Right cardiac atrium (tissue), 5 donors: ENCODE measurements at places on chromosomes 7 and 10. TPM values are rescaled to one million over a fixed set of nuclear protein-coding genes. Genes with fewer than 3 reads are reported as not detected.

DNA sequence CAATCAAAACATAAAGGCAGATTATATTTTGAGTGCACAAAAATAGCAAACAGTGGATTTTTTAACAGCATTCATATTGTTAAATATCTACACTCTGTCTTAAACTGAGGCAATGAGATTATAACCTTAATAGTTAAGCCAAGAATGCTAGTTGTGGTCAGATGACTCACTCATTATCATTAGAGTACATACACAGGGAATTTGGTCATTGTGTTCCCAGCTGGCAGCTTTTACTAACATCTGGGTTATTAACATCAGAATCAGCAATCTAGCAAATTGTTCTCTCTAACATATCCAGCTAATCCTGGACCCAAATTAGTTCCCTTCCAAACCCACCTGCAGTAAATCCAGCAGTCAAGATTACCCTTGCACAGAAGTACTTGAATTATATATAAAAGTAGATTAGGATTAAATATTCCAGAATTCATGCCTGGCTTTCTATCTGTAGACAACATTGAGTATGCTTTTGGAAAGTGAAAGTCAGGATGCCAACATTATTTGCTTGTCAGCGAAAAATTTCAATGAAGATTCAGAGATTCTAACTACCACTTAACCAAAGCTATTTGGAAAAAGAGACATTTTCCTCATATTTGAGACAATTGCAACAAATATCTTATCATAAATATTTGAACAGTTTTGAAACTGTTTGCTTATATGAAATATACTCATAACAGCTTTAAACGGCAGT is 1035.6 kb upstream of the PHF14 start:
- DNase-seq: no peak

- peak; percentile 31 for DNase-seq
These were observed 15.7 kb downstream of the LRRTM3 start for GRCh38 chr10:66941491-66941890.

DNA sequence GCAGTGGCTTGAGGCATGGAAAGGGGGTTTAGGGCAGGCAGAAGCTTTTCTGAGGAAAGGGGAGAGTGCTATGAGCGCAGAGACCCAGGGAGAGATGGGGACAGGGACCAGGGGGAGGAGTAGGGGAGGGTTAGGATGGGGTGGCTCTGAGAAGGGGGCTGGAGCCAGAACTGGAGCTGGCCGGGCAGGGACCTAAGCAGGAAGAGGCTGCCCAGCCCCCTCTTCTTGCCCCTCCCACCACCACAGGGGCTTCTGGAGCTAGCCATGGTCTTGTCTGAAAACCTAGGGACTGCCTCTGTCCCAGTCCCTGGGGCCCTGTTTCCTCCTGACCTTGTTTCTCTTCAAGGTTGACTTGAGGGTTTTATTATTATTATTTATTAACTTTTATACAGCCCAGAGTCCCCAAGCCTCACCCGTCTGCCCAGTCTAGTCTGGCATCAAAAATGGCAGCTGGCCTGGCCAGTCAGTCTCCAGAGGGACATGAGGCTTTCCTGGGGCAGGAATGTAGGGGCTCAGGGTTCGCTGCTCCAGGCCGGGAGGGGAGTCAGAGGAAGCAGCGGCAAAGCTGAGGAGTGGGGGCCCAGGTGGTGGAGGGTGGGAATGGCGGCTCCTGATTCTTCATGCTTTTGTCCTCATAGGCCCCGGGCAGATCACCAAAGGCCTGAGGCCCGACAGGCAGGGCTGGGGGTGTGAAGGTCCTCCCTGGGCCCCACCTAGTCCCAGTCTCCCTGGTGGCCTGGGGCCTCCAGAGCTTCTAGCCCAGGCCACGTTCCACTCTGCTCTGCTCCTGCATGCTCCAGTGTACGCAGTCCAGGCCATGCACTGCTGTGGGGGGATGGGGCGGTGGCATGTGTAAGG is 5.7 kb downstream of the TRIM8 start:
- peak; percentile 66 for DNase-seq

Gene DNAH11
- 0.86 TPM for polyA plus RNA-seq

DNA sequence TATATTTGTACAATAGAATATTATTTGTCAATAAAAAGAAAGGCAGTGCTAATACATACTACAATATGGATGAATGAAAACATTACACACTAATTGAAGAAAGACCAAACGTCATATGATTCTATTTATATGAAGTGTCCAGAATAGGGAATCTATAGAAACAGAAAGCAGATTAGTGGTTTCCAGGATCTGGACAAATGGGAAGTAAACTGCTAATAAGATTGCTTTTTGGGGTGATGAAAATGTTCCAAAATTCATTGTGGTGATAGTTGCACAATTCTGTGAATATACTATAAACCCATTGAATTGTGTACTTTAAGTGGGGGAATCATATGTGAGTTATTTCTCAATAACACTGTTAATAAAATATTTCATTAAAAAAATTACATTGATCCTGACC is 78.2 kb upstream of the IFRD1 start:
- no peak for DNase-seq
